ENCODE measurements at places on chromosomes 1 and 21.

- DNase-seq, result no peak
Observed at GRCh38 chr1:210143465-210144062, 89.0 kb upstream of the SERTAD4 start.

DNA sequence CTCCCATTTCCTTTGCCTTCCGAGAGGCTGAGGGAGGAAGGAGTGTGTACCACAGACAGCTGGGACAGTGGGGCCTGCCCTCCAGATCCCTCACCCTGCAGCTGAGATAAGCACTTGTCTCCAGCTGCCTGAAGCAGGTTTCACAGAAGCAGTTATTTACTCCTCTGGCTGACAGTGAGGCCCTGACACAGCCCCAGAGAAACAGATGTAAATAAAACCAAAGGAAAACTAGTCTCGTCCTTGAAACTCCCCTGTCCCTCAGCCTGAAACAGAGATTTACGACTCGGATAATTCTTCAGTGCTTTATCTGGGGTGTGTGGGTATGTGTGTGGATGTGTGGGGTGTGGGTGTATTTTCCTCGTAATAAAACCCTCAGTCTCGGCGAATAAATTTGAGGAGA lies 181.1 kb downstream of the IGSF21 start:
- DNase-seq, result no peak

DNA sequence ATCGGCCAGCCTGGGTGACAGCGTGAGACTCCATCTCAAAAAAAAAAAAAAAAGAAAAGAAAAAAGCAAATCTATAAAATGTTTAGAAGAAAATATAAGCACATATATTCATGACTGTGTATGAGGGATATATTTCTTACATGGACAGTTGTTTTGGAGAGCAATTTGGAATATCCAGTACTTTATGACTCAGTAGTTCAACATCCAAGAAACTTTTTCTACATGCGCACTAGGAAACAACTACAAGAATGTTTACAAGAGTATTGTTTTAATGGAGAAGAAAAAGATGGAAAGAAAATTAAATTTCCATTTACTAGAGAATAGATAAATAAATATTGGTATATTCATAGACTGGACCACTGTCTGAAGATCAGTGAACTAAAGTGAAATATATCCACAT lies 77.5 kb downstream of the MAST2 start:
- no peak for DNase-seq

DNA sequence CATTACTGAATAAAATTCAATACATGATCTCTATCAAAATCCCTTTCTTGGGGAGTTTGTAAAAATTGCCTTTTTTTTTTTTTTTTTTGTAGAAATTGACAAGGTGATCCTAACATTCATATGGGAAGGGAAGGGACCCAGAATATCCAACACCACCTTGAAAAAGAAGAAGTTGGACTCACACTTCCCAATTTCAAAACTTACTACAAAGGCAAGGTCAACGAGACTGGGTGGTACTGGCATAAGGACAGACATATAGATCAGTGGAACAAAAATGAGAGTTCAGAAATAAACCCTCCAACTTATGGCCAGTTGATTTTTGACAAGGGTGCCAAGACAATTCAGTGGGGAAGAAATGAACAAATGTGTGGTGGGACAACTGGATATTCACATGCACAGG lies 31.4 kb upstream of the CLSTN1 start:
- DNase-seq, result no peak

DNA sequence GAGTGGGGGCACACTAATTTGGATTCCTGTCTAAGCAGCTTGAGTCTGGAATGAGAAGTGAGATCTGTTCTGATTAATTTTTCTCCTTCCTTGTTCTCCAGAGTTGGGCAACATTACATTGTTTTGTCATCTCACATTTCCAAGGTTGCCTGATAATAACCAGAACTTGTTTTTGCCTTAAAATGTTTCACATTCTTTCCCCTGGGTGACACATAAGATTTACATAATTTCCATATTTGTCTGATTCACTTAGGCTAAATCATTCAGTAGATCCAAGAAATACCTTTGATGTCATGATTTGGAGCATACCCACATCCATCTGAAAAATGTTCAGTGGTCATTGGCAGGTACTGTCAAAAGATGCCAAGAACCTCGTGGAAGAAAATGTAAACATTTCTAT lies 60.3 kb downstream of the XCL2 start:
- no peak for DNase-seq

- DNase-seq, result no peak
Observed at GRCh38 chr1:27672750-27673112, 739 bp upstream of the IFI6 start.

GRCh38 chr21:43808367-43808766 lies 19.0 kb downstream of the RRP1 start:
- no peak for DNase-seq

GRCh38 chr1:235632506-235633401 lies 16.8 kb downstream of the GNG4 start:
- DNase-seq, result no peak

DNA sequence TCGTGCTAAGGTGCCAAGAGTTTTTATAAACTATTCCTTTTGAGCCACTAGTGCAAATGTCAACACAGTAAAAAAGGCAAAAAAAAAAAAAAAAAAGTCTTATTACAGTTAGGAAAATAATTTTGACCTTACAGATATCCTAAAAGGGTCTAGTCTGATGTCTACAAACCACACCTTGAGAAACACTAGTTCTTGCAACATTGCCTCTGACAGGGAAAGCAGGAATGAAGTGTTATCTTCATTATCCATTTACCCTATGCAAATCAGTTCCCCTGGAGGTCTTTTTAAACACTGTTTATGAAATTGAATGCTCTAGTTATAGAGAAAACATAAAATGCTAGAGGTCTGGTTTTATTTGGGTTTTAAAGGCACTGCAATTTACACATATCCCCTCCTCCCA lies 115.2 kb upstream of the DMRTA2 start:
- DNase-seq, result no peak
